Pulmonary artery endothelial cell (primary cell): ENCODE measurements at places on chromosomes 1 and 21. TPM values are rescaled to one million over a fixed set of nuclear protein-coding genes. Genes with fewer than 3 reads are reported as not detected.

DNA sequence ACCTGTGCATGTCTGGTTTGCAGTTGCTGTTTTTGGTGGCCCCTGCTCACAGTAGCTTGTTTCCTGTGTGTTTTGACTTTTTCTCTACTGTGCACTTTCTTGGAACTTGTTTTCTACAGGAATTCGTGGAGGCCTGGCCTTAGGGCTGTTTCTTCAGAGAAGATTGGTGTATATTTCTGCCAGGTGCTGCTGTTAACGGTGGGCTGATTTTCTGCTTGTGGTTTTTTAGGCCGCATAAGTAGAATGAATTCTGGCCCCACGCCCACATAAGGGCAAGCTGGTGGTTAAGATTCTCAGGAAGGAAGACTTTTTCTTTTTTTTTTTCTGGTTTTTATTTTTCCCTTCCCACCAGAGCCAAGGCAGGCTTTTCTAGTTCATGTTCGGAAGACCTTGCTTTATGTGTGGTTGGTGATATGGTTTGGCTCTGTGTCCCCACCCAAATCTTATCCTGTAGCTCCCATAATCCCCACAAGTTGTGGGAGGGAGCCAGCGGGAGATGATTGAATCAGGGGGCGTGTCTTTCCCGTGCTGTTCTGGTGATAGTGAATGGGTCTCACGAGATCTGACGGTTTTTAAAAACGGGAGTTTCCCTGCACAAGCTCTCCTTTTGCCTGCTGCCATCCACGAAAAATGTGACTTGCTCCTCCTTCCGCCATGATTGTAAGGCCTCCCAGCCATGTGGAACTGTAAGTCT lies 71.5 kb upstream of the DISP3 start:
- no peak for DNase-seq

- no peak for DNase-seq
These were observed 49.5 kb downstream of the TRIM11 start for GRCh38 chr1:228356897-228357680.

PLA2G2D gene
- total RNA-seq: not detected in 2 replicates

HAPLN2 gene
- not detected in 2 replicates for total RNA-seq

- DNase-seq: no peak
These were observed 2.4 kb upstream of the RNU11 start for GRCh38 chr1:28646040-28646439.

DNA sequence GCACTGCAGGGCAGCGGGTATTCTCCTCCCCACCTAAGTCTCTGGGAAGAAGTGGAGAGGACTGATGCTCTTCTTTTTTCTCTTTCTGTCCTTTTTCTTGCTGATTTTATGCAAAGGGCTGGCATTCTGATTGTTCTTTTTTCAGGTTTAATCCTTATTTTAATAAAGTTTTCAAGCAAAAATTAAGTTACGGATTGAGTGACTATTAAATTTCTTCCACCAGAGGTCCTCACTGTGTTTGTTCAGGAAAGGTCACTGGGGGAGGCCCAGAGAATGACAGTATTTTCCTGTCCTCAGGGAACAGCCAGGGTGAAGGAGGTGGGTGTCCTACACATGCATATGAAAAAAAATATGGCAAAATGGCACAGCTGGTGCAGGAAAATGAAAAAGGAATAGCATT lies 4.4 kb upstream of the ELF3 start:
- DNase-seq: no peak

GRCh38 chr1:225737161-225737560 lies 40.5 kb upstream of the SRP9 start:
- no peak for DNase-seq

DNA sequence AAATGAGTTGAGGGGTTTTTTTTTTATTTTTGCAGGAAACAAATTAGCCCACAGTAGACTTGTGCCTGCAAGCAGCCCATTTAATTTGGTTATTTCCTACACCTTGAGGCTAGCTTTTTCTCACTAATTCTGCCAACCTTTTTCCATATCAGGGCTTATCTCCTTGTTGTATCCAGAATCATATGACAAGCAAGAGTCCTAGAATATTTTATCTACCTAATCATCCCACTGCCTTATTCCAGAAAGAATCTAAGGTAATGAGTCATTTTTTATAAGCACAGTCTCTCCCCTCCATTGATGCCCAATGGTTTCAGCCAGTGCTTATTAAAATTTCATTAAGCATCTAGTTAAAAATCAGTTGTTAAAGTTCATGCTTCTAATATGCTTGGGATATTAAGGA lies 324.1 kb downstream of the BARHL2 start:
- DNase-seq: no peak

GRCh38 chr1:46175243-46175642 lies 356 bp downstream of the TSPAN1 start:
- DNase-seq: no peak

- no peak for DNase-seq
These were observed 4.5 kb upstream of the COL16A1 start for GRCh38 chr1:31708324-31708723.

DNA sequence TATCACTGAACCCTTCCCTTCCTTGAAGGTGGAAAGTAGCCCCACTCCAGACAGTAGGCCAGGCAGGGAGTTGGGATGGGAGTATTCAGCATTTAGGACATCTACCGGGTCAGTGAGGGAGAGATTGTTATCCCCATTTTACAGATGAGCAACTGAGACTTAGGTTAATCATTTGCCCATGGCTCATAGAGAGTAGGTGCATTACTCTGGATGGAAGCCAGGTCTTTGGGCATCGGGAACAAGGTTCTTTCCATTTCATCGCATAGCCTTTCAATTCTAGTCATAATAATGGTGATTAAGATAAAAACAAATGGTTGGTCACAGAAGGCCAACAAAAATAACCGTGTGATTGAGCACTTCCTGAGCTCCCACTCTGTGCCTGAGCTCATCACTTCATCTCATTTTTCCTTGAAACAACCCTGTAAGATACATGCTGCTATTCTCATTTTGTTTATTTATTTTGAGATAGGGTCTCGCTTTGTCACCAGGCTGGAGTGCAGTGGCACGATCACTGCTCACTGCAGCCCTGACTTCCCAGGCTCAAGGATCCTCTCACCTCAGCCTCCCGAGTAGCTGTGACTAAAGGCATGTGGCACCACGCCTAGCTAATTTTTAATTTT lies 64.8 kb downstream of the NAV1 start:
- no peak for DNase-seq

ILF2 gene
- 295 and 331 TPM in 2 replicates for total RNA-seq

GRCh38 chr1:214518361-214518760 lies 33.0 kb downstream of the PTPN14 start:
- no peak for DNase-seq

- DNase-seq: no peak
These were observed 35.3 kb upstream of the DMRTA2 start for GRCh38 chr1:50458507-50458906.

TIE1 gene
- 615 and 699 TPM in 2 replicates for total RNA-seq

DNA sequence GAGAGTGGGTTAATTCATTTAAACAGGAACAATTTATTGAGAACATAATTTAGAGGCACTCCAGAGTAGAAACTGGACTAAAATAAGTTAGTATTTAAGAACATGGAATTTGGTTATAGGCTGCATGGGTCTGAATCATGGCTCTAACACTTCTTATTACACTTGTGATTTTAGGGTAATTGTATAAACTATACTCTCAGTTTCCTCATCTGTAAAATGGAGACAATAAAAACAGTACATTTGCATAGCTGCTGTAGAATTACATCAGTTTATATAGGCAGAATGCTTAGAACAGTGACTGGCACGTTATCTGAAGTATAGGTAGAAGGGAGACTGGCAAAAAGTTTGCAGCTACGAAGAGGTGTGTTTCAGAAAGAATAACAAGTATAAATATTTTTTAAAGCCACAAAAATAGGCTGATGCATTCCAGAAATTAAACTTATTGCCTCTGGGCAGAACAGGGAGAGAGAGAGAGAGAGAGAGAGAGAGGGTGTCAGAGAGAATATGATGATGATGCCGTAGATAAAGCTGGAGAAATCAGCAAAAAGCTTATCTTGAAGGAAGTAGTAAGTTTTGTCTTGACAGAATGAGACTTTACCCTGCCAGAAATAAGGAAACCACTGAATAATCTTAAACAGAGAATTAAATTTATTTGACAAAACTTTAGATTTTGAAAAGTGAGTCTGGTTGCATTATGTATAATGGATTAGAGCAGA lies 8.1 kb upstream of the OR6K3 start:
- no peak for DNase-seq

- DNase-seq: no peak
These were observed 355.0 kb upstream of the ESRRG start for GRCh38 chr1:217078078-217078690.

DNA sequence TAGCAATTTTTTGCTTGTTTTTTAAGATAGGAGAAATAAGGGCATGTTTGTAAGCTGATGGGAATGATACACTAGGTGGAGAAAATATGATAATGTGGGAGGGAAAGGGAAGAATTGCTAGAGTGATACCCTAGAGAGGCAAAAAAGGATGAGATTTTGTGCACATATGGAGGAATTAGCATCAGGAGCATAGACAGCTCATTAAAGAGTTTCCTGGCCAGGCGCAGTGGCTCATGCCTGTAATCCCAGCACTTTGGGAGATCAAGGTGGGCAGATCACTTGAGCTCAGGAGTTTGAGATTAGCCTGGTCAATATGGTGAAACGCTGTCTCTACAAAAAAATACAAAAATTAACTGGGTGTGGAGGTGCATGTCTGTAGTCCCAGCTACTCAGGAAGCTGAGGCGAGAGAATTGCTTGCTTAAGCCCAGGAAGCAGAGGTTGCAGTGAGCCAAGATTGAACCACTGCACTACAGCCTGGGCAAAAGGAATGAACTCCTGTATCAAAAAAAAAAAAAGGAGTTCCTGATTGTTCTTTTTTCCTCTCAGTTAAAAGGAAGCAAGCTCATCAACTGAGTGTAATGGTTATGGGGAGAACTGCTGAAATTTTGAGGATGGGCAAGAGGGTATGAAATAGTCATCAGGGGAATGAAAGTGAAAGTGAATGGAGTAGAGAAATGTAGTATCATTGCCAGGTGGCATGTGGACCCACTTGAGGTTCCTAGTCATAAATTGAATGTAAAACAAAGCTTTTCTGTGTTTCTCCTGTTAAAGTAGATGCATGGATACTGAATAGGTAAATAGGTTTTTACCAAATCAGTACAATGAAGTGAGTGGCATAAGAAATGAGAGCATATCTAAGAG lies 35.5 kb downstream of the SH3GLB1 start:
- no peak for DNase-seq

GJA5 gene
- 3.5 and 11.0 TPM in 2 replicates for total RNA-seq

OR2T34 gene
- total RNA-seq: not detected in 2 replicates

- DNase-seq: no peak
These were observed 212.6 kb downstream of the TNR start for GRCh38 chr1:175530622-175531375.

PRAMEF33 gene
- not detected in 2 replicates for total RNA-seq

KRTAP10-2 gene
- not detected in 2 replicates for total RNA-seq

DNA sequence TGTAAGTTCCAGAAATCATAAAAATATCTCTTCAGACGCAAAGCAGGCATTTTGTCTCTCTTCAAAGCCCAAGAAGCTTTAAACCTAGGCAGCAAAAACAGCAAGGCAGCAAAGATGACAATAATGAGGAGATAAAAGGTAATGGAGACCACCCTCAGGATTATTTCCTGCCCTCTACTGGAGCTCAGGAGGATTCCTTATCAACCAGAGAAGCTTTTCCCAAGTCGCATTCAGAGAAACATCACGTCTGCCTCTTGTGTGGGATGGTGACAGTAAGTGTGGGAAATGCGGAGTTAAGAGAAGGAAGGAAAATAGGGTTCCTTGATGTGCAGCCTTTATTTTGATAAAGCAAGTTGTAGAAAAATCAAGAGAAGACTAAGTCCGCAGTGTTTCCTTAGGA lies 365.8 kb downstream of the RGS7 start:
- DNase-seq: no peak

DNA sequence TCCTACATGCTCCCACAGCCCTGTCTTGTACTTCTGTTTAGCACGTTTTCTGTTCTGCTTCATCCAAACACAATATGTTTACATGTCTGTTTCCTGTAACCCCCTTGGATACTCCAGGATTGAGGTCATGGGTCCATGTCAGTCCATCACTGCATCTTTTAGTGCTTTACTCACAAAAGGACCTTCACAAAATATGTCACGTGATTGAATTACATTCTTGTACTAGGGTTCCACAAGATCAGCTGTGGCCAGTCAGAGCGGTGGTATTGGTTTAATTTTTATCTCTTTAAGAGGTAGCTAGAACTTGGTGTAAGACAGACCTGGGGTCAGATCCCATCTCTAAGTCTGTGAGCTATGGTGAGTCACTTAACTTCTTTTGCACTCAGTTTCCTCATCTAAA lies 201.2 kb upstream of the FAM78B start:
- no peak for DNase-seq

DEPDC1 gene
- total RNA-seq: 15.7 and 49.6 TPM in 2 replicates

- no peak for DNase-seq
These were observed 134.7 kb downstream of the KAZN start for GRCh38 chr1:14733048-14733778.

DNA sequence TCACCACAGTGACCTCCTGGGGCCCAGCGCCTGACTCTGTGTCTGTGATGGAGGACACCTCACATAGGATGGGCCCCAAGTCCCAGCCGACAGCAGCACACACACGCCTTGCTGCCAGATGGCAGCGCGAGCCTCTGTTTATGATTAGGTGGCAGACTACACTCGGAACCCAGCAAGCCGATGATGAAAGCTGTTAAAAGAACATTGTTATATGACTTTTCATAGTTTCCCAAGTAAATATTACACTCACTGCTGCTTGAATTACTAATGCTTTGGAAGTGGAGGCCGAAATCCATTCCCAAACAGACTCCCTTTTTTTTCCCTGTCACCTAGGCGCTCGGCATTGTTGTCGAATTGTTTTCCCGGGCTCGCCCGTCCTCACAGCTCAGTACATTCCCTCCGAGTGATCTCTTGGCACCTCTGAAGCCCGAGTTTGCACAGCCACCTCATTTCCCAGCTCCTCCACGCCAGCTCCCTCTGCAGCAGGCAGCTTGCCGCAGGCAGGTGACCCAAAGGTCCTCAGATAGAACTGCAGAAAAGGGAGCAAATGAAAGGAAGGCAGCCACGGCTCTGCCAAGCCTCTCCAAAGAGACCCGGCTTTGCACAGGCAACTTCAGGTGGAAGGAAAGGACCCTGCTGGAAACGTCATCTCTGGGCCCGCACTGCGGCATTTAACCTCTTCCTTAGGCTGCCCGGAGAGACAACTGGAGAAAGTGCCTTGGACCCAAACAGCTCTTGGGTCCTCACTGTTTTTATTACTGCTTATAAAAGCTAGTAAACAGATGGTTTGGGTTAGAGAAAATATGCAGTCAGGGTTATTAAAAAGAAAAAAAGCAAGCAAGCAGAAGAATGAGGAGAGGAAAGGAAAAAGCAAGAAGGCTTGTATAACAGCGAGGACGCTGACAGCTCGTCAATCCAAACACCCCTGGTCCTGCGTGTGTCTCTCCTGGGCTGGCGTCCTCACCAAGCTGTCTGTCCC lies 72.2 kb upstream of the SLC25A33 start:
- DNase-seq: no peak

RGS8 gene
- total RNA-seq: not detected in 2 replicates

- no peak for DNase-seq
These were observed 15.7 kb downstream of the REG4 start for GRCh38 chr1:119795261-119796200.

ZNF697 gene
- 19.5 and 24.6 TPM in 2 replicates for total RNA-seq

BSND gene
- total RNA-seq: not detected in 2 replicates

GRCh38 chr1:233025157-233025556 lies 74.7 kb downstream of the NTPCR start:
- no peak for DNase-seq

- no peak for DNase-seq
These were observed 516 bp downstream of the PHLDA3 start for GRCh38 chr1:201468501-201468843.

SLC50A1 gene
- total RNA-seq: 24.1 and 40.8 TPM in 2 replicates

GRCh38 chr1:42931108-42931539 lies 27.5 kb downstream of the SLC2A1 start:
- DNase-seq: no peak
